ENCODE measurements at places on chromosomes 7 and 10.

DNA sequence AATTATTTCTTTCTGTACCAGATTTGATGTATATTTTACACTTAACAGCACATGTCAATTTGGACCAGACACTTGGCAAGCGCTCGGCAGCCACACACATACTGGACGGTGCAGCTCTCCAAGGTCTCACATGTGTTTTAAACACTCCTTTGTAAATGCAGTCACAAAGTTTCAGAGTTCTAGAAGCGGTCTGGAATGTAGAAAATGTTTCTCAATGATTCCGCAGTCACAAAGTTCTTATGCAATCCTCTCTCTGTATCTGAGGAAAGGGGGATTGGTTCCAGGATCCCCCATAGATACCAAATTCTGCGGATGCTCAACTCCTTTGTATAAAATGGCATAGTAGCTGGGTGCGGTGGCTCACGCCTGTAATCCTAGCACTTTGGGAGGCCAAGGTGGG, 253.0 kb upstream of the GRB10 start:
- no peak for DNase-seq

GRCh38 chr10:128860574-128860973, 606.5 kb upstream of the MGMT start:
- DNase-seq = no peak

DNA sequence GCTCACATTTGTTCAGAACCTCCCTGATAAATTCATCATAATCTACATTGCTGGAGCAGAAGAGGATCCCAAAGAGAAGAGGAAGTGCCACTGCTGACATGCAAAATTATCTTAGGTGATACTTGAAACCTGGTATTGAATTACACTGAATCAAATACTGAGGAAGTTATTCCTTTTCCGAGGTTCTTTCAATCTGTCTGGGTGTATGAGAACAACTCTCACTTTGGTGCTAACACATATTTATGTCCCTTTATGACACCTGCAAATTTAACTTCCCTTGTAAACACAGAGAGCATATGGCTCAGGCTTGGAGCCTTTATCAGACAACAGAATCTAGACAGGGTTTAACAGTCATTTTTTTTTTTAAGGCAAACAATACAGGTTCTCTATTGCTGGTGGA, 131.4 kb downstream of the SRPK2 start:
- no peak for DNase-seq

DNA sequence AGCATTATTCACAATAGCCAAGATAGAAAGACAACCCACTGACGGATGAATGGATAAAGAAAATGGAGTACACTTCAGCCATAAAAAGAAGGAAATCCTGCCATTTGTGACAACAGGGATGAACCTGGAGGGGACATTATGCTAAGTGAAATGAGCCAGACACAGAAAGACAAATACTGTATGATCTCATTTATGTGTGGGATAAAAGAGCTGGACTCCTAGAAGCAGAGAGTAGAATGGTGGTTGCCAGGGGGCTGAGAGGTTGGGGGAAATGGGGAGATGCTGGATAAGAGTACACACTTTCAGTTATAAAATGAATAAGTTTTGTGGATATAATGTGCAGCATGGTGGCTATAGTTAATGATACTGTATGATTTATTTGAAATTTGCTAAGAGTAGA, 124.4 kb downstream of the SEC23IP start:
- no peak for DNase-seq

GRCh38 chr7:31051598-31052486, at the start of gene ADCYAP1R1:
Gene ADCYAP1R1 (plus strand): TSS chr7:31052308. CDS start chr7:31063265, 10,957 bp downstream.
- DNase-seq = no peak

- DNase-seq = no peak
Measured at GRCh38 chr7:92625617-92626016, 35.4 kb upstream of the FAM133B start.

GRCh38 chr10:98378722-98379121, 36.3 kb downstream of the PYROXD2 start:
- DNase-seq = no peak

- DNase-seq = no peak
Measured at GRCh38 chr10:110684800-110685446, 40.8 kb downstream of the RBM20 start.

DNA sequence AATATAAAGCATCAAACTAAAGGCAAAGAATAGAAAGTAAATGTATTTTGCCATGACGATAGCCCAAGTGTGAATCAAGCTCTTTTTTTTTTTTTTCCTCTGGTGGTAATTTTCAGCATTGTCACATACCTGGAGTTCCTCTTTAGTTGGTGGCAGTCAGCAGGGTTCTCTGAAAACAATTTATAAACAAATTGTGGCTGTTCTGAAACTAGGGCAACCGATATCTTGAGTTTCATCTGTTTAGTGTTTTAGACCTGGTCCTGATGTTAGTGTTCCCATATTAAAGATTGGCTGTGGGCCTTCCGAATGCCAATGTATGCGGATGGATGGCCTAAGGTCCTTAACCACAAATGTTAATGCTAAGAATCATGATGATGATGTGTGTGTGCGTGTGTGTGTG, 713.1 kb downstream of the GATA3 start:
- no peak for DNase-seq

- no peak for DNase-seq
Measured at GRCh38 chr10:30155401-30155800, 96.0 kb upstream of the JCAD start.

- DNase-seq = no peak
Measured at GRCh38 chr7:44563171-44563679, 10.5 kb downstream of the DDX56 start.

GRCh38 chr10:132535065-132535651, 2.4 kb upstream of the INPP5A start:
- no peak for DNase-seq

- DNase-seq = no peak
Measured at GRCh38 chr10:29555091-29555745, 79.6 kb downstream of the SVIL start.

- no peak for DNase-seq
Measured at GRCh38 chr10:22308390-22308789, 7.8 kb upstream of the COMMD3 start.

DNA sequence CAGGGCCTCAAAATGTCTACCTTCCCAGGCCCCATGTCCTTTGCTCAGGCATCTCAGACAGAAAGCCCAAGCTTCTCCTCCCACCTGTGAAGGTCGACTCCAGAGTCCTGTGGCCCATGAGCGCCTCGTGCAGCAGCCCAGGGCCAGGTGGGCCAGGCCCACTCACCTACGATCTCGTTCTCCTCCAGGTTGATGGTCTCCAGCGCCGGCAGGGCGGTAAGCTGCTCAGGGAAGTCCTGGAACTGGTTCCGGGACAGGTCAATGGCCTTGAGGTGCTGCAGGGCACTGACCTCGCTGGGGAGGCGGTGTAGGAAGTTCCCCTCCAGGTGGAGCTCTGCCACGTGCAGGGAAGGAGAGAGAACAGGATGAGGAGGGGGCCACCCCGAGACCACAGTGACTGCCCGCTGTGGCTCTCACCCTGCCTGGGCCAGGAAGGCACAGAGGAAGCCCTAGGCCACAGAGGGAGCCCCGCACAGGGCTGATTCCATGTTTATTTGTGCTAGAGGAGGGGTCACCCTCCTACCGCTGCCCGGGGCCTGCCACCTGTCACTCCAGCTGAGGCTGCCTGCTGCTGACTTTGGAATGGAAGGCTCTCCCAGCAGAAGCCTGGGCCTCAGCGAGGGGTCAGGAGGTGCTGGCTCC, 40.0 kb upstream of the NPFFR1 start:
- no peak for DNase-seq

DNA sequence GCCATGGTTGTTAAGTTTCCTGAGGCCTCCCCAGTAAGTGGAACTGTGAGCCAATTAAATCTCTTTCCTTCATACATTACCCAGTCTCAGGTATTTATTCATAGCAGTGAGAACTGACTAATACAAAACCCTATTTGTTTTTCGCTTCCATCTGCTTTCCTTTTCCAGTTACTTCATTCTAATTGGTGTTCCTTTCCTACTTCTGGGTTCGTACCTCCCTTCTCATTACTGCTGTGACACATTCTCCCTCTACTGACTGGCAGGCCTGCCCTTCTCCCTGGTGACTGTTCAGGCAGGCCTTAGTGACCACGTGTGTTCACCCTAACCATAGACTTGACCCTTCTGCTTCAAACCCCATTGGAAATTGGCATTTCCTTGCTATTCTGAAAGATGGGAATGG, 37.7 kb downstream of the MTURN start:
- no peak for DNase-seq

GRCh38 chr10:112953174-112954159, 3.4 kb downstream of the TCF7L2 start:
- DNase-seq = no peak

DNA sequence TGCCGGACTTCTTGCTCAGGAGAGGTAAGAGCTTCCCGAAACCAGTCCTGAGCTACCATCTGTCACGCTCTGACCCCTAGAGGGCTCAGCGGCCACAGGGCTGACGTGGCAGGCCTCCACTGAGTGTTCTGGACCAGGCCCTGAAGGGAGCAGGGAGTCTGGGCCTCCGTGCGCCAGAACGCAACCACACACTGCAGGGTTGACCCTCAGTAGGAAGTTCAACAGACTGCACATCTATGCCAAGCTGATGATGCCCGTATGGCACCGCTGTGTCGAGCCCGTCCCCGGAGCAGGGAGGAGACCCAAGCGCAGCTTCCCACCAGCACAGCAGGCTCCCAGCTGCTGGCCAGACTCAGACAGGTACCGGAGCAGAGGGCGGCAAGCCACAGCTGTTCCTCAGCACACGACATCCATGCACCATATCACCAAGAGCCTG, 39.2 kb downstream of the CAMK2B start:
- no peak for DNase-seq

DNA sequence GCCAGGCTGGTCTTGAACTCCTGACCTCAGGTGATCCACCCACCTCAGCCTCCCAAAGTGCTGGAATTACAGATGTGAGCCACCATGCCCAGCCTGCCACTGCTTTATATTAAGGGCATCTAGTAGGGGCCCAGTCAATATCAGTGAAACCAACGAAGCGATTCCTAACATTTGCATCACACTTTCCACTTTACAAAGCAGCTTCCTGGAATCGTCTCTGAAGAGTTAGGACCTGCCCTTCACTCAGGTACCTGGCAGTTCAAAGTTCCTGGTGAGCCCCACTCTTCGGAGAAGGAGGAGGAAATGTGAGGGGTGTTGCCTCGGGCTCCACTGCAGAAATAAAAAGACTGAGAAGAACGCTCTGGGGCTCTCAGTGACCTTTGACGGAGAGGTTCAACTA, 31.1 kb upstream of the EZH2 start:
- no peak for DNase-seq

DNA sequence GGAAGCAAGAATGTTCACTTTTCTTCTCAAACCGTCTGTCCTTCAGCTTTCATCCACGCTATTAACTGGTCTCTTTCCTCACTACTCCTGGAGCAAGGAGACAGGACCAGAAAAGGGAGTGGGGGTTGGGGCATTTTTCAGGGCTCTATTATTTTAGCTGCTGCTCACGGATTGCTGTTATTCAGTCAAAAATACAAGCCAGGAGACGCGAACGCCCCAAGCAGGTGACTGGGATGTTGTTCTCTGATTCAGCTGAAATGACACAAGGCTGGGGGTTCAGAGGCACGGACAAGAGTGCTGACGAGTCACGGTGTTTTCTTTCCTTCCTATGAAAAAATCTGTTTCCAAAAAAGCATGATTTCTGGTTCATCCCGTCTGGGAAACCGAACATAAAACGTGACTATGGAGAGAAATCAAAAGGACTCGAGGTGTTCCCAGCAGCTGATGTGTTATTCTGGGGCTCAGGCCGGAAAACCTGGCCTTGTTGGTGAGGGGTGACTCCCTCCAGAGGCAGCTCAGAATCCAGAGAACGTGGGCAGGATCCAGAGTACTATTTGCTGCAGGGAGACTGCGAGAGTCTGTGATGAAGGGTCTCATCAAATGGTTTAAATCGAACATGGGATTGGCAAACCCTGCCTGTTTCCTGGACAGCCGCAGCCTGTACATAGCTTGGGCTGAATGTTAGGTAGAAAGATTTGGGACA, 3.5 kb upstream of the INHBA start:
- DNase-seq = no peak

DNA sequence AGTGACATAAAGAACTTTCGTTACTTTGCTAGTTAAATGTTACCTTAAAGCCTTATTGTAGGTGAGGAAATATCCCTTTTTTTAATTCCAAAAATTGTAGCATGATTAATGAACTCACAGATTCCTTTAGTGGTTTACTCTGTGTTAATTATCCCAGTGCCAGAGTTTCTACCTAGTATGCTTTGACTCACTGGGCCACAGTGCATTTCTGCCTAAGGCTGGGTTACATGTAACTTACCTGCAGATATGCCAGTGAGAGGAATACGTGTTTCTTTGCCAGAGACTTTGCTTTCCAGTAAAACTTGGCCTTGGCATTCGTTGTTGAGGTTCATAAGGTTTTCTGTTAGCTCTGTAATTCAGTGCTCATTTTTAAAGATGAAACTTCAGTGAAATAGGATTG, 380.8 kb upstream of the LRGUK start:
- DNase-seq = no peak

DNA sequence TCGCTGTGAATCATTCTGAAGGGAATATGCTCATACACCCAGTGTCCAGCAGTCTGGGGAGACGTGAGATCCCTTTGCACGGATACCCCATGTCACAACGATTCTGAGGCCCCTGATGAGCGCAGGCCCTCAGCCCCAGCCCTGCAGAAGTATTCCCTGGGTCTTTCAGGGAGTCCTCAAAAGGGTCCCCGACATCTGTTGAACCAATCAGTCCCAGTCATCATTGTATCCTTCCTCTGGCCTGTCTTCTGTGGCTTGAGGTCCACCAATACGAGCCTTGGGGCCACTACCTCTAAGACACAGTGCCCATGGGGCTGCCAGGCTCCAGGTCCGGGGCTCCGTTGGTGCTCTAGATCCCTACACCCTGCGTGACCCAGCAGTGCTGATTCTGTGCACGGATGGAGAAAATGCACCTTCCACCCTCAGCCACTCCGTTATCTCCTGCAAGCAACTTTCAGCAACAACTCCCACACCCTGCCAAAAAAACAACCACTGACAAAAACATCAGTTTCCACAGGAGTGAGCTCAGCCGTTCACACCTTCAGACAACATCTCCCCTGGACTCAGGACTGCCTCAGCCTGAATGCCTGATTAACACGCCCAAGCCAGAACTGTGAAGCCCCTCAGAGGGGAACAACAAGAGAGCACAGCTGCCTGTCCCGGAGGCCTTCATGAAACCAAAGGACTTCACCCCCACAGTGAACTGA, 46.9 kb upstream of the KDM7A start:
- no peak for DNase-seq

GRCh38 chr10:62626817-62627216, 177.7 kb upstream of the ADO start:
- no peak for DNase-seq

DNA sequence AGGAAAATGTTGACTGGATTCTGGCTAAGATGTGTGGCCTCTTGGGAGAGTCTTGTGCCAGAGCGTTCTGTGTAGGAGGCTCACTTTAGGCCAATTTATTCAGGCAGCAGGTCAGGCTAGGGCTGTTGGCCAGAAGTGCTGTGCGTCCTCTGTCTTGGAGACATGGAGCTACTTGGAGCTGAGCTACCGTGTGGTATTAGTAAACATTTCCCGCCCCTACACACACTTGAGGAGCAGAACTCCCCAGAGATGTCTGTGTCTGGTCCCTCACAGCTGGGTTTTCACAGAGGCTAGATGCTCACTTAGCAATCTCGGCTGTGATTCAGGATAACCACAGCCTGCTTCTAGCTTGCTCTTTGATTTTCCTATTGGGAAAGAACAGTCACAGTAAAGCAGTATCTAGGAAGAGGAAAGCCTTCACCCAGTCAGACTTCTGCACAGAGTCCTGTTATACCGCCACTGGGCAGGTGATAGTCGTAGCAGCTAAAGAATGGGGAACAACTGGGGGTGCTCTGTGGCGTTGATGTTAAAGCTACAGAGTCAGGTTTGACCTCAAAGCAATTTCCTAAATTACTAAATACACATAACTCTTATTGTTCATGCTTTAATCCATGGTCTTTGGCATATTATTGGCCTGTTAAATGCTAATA, 86.7 kb downstream of the MDFIC start:
- no peak for DNase-seq
